H54 (cell line): ENCODE measurements at places on chromosomes 1 and 21.

DNA sequence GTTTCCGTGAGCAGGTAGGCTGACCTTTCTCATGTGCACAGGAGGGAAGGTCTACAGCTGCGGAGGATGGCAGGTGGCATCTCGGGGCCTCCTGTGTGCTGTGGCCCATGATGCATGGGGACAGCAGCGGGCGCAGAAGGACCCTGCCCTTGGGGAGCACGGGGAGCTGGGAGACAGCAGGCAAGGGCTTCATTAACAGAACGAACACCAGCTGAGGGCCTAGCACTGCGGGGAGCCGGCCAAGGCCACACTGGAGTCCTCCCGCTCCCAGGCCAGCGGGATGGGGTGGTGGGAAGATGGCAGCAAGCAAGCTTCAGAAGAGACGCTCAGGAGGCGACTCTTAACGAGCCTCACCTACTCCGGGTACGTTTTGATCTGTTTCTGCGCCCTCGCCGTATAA, 66.6 kb downstream of the SCCPDH start:
- no peak for DNase-seq

GRCh38 chr1:160261556-160261892, 825 bp downstream of the DCAF8 start:
- DNase-seq = peak; percentile 47

- DNase-seq = no peak
Observed at GRCh38 chr1:173205146-173206051, 1.7 kb downstream of the TNFSF4 start.

GRCh38 chr1:51990478-51990965, at the start of gene RAB3B:
TSS of gene RAB3B (minus strand) at chr1:51990700. CDS start at chr1:51977117, 13,583 bp downstream.
- DNase-seq = peak; percentile 87

DNA sequence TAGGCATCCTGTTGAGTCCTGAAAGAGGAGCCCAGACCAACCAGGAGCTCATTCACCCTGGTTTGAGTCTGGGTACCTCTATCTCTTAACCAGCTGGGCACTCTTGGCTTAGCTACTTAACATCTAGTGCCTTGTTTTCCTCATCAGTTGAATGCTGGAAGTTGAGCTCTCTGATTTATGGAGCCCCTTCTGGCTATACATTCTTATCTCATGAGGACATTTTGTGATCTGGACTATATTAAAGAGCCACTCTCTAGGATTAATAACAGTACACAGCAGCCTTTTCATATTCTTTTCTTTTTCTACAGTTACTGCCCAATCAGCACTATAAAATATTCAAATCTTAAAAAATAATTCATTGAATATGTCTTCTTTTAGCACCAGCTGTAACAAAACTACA, 296.9 kb upstream of the RUNX1 start:
- DNase-seq = no peak

- DNase-seq = no peak
Observed at GRCh38 chr1:219188331-219188803, 14.7 kb downstream of the LYPLAL1 start.

- DNase-seq = no peak
Observed at GRCh38 chr1:12180315-12180714, 13.5 kb downstream of the TNFRSF1B start.

DNA sequence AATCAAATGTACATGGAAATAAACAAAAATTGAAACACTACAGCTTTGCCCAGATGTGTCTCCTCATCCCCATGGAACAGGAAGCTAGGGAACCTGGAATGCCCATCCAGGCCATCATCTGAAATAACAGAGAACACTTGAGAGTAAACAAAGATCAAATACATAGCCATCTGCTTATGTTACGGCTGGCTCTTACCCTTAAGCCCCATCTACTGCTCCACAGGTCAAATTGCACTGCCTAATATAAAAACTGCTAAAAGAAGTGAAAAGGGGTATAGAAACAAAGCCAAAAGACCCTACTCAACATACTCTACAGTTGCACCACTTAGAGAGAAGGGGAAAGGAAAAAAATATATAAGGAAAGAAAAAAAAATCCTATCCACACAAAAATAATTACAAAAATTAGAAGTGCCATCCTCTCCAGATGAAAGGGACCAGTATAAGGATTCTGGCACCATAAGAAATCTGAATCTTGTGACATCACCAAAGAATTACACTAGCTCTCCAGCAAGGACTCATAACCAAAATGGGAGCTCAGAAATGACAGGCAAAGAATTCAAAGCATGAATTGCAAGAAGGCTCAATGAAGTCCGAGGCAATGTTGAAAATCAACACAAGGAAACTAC, 26.9 kb downstream of the OR6Y1 start:
- no peak for DNase-seq

DNA sequence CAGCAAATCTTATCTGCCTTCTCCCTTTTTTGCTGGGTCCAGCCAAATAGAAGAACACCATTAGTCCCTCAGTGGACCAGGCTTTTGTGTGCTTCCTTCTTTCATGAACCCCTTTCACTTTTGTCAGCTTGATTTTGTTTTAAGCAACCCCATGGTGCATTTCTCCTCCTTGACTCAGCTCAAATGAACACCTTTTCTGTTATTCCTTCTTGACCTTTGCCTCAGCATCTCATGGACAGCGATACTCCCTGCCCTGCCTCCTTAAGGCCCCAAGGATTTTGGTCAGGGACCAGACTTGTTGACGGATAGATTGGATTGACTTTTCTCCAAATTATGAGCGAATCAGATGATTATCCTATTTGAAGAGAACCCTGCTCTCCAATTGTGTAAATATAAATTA, 356.6 kb upstream of the USP24 start:
- DNase-seq = no peak

DNA sequence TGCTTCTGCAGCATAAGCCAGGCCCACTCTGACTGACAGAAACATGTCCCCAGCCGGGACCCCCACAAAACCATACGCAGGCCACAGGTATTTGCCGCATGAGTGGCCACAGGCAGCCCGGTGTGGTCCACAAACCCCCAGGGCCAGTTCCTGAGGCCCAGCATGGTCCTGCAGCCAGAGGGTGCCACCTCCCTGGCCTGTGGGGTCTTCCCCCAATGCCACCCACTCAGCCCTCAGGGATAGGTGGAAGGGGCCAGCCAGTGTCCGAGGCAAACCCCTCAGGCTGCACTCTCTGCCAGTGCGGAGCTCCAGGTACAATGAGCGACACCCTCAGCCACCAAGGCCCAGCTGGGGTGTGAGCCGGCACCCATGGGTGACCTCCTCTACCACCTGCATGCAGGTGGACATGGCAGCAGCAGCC, 43.5 kb downstream of the UBE2G2 start:
- no peak for DNase-seq

DNA sequence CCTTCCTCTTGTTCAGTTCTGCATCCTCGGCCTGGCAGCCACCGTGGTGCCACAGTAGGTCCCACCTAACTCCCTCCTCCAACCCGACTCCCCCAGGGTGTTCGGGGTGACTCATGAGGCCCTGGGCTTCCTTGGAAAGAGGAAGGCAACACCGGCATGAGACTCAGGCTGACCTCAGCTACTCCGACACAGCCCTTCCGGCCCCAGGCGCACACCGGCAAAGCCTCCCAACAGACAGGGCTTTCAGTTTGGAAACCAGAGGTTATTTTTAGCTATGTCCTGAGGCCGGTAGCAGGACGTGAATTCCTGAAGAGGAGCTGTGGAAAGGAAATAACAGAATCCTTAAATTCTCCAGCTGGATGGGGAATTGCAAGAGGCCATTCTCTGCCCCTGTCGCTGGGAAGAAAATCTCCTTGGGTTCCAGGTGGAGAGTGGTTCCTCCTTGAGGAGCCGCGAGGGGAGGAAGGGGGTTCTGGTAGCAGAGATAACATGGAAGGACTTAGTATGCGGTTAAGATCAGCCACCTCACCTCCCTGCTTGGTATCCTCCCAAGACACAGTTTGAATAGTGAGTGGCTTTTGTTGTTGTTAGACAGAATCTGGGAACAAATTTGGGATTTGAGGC, 24.4 kb downstream of the PLXNA2 start:
- DNase-seq = peak; percentile 76

GRCh38 chr1:43801203-43801602, 93.9 kb downstream of the ST3GAL3 start:
- DNase-seq = no peak

- peak; percentile 91 for DNase-seq
Observed at GRCh38 chr1:160124705-160125478, 9.3 kb downstream of the ATP1A2 start.

GRCh38 chr1:198320759-198321158, 164.0 kb downstream of the NEK7 start:
- no peak for DNase-seq

- DNase-seq = no peak
Observed at GRCh38 chr1:95286479-95286878, 52.5 kb downstream of the RWDD3 start.

GRCh38 chr1:156644146-156644545, 2.2 kb downstream of the BCAN start:
- no peak for DNase-seq

- DNase-seq = no peak
Observed at GRCh38 chr21:26965040-26965906, 1.6 kb downstream of the ADAMTS5 start.
